Heart left ventricle (tissue), 16 donors: ENCODE measurements at places on chromosomes 13 and 19.

GRCh38 chr13:78341032-78341431 lies 262.3 kb downstream of the POU4F1 start:
- no peaks in the 10 kb centered on the region for H3K4me1 ChIP-seq
- no peak overlapping the region for H3K4me3 ChIP-seq

- no peaks in the 10 kb centered on the region for H3K4me1 ChIP-seq
- H3K27ac ChIP-seq, result peak overlapping the region; percentile 61
- H3K36me3 ChIP-seq, result no peaks in the 10 kb centered on the region
- H3K4me3 ChIP-seq, result peak overlapping the region; percentile 43
- no peak for DNase-seq
- no peaks in the 10 kb centered on the region for H3K27me3 ChIP-seq
Measured at GRCh38 chr13:75761369-75761768, 125.2 kb downstream of the LMO7 start.

DNA sequence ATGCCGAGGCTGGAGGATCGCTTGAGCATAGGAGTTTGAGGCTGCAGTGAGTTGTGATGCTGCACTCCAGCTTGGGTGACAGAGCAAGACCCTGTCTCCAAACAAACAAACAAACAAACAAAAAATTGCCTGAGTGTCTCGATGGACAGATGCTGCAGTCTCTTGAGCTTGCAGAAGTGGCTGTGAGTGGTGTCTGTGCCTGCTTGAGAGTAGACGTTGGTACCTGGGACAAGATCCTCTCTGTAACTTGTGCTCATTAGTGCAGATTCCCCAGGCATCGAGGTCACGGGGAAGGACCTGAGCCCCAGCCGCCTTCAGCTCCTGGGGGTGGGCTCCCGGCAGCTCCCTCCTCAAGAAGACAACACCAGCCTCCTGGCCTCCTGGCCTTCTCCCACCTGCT lies 8.6 kb upstream of the C5AR2 start:
- no peak overlapping the region for H3K27ac ChIP-seq
- no peak for DNase-seq
- H3K27me3 ChIP-seq, result peaks cover 5% of the 10 kb centered on the region
- no peaks in the 10 kb centered on the region for H3K4me1 ChIP-seq
- H3K36me3 ChIP-seq, result peaks cover 14% of the 10 kb centered on the region

DNA sequence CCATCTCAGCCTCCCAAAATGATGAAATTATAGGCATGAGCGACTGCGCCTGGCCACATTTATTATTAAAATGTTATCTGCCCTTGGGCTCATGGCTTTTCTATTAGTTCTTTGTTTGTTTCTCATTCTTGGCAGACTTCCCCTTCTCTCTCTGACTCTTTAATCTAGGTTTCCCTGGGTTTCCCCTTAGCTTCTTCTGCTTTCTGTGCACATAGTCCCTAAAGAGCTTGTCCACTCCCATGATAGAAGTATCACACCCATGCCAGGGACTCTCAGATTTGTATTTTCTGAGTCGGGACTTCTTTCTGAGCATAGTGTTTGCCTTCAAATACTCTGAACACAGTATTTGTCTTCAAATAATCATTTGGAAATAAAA lies 38.6 kb upstream of the ITM2B start:
- no peak overlapping the region for H3K27ac ChIP-seq
- no peaks in the 10 kb centered on the region for H3K36me3 ChIP-seq
- no peaks in the 10 kb centered on the region for H3K4me1 ChIP-seq
- no peak for DNase-seq

DNA sequence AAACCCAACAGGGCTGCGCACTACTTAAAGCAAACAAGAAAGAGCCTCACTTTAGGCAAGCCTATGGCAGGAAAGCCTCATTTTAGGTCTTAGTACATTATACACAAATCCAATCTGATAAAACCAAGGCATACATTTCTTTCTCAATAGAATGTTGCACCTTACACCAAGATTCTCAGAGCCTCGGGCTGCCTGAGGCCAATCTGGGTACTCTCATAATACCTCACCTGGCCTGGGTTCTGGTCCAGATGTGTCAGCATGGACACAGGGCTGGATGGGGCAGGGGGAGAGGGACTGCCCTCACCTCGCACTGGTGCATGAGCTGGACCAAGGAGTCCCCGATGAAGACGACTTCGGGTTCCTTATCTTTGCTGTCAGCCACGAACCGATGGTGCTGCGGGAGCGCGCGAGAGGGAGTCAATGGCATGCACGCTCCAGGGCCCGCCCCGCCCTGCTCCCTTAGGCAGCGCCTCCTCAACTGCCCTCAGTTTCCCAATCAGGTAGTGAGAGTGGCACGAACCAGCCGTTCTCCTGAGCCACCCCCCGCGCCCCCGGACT lies at the start of gene PRR19:
Gene PRR19, plus strand, starts transcription at position 487 of the 558 bp plus-strand sequence. CDS start 7,453 bp downstream, outside the sequence.
- H3K27me3 ChIP-seq, result no peaks in the 10 kb centered on the region
- peak within 1 kb of the TSS; percentile 13 for H3K27ac ChIP-seq
- H3K4me3 ChIP-seq, result peak within 1 kb of the TSS; percentile 69
- H3K36me3 ChIP-seq, result no peaks in the 10 kb centered on the region

GRCh38 chr13:51758691-51759090 lies 45.3 kb downstream of the DHRS12 start:
- DNase-seq, result no peak
- H3K36me3 ChIP-seq, result peaks cover 66% of the 10 kb centered on the region
- H3K27ac ChIP-seq, result no peak overlapping the region

DNA sequence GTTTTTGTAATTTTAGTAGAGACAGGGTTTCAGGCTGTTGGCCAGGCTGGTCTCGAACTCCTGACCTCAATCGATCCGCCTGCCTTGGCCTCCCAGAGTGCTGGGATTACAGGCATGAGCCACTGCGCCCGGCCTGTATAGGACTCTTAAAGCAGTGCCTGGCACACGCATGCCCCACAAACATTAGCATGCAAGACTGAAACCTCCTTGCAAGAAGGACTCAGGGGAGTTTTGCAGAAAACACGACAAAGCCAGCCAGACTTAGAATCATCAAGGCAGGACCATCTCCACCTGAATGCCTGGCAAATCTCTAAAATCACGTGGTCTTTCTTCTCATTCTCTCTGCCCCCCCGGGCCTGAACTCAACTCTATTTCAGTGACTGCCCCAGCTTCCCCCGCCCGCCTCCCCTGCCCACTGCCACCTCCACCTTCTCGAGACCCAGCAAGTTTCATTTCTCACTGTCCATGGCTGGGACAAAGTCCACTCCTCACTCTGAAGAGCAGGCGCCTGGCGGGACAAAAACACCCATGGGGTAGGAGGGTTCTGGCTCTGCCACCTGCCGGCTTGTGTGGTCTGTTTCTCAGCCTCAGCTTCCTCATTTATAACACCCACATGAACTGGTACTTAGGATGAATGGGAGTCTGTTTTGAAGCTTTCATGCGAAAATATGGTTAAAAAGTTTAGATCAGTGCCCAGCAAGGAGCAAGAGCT lies 2.4 kb downstream of the TICAM1 start:
- DNase-seq, result no peak
- no peak overlapping the region for H3K27ac ChIP-seq
- H3K27me3 ChIP-seq, result no peaks in the 10 kb centered on the region
- H3K36me3 ChIP-seq, result no peaks in the 10 kb centered on the region
- H3K4me3 ChIP-seq, result no peak overlapping the region
